ENCODE measurements at places on chromosomes 3 and 15.

GRCh38 chr3:113450911-113451310 lies 9.6 kb upstream of the CFAP44 start:
- DNase-seq = no peak

DNA sequence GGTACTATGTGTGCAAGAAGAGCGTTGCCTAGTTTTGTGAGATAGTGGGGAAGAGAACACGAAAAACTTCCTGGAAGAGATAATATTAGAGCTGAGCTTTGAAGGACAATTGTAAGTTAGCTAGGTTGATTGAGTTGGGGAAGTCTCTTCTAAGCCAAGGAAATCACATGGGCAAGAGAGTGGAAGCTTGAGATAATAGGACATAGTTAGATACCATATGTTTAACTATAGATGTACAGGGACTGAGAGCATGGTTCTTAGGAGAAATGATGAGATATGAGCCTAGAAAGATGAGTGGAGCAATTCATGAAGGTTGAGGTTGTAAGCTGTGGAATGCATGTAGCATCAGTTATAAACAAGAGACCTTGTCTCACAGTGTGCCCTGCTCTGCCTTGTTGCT lies 30.1 kb upstream of the AQP9 start:
- DNase-seq = no peak

- no peak for DNase-seq
Measured at GRCh38 chr3:194035406-194036138, 100.4 kb upstream of the HES1 start.

DNA sequence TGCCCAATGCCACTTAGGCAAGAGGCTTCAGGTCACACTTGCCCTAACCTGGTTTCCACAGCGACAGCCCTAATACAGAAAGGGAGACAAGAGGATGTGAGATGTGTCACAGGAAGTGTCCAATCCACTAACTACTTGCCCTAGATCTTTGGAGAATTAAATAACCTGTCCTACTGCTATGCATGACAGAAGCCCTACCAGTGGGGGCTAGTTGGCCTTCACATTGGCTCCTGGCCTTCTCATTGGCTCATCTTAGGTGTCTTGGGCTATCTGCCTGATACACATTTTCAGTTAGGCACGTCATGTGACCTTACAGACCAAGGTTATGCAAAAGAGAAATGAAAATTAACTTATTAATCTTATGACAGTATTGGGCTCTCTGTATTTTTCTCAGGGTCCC lies 449.9 kb downstream of the FHIT start:
- no peak for DNase-seq
